Smooth muscle cell of trachea (primary cell): ENCODE measurements at places on chromosomes 7 and 10. TPM values are rescaled to one million over a fixed set of nuclear protein-coding genes. Genes with fewer than 3 reads are reported as not detected.

The LAMB1 gene
- total RNA-seq: 478 and 504 TPM in 2 replicates

The GRM3 gene
- not detected in 2 replicates for total RNA-seq

The SFMBT2 gene
- 1.7 and 5.2 TPM in 2 replicates for total RNA-seq

The FIS1 gene
- 130 and 262 TPM in 2 replicates for total RNA-seq

The TMEM270 gene
- total RNA-seq: 0.17 TPM in 1 of 2 replicates, not detected in the other

The TDRD1 gene
- 0.29 and 0.50 TPM in 2 replicates for total RNA-seq

The CALHM1 gene
- not detected in 2 replicates for total RNA-seq

The ZNF775 gene
- 5.1 and 10.6 TPM in 2 replicates for total RNA-seq

The MCU gene
- 46.1 and 49.0 TPM in 2 replicates for total RNA-seq

The FAM131B gene
- 3.9 and 13.2 TPM in 2 replicates for total RNA-seq

The SLC16A9 gene
- total RNA-seq: 0.33 and 1.9 TPM in 2 replicates

The PIP gene
- not detected in 2 replicates for total RNA-seq

The KCP gene
- total RNA-seq: under 0.01 and 0.66 TPM in 2 replicates

The TFPI2 gene
- total RNA-seq: 6.6 and 14.5 TPM in 2 replicates

The ZNF438 gene
- 5.1 and 5.3 TPM in 2 replicates for total RNA-seq

The NANOS1 gene
- total RNA-seq: 0.29 and 1.5 TPM in 2 replicates

The TMEM72 gene
- not detected in 2 replicates for total RNA-seq

The CHAT gene
- total RNA-seq: not detected in 2 replicates

The YKT6 gene
- 88.7 and 93.5 TPM in 2 replicates for total RNA-seq

The CAV2 gene
- 79.1 and 98.3 TPM in 2 replicates for total RNA-seq

The RTKN2 gene
- 0.33 and 1.3 TPM in 2 replicates for total RNA-seq

The SLC13A1 gene
- total RNA-seq: not detected in 2 replicates

The RAMP3 gene
- total RNA-seq: 0.58 and 1.8 TPM in 2 replicates

The AKR1C1 gene
- 528 and 638 TPM in 2 replicates for total RNA-seq

The DNAAF5 gene
- total RNA-seq: 20.2 and 23.2 TPM in 2 replicates

The AGAP6 gene
- 2.0 and 3.6 TPM in 2 replicates for total RNA-seq

The CLRN3 gene
- not detected in 2 replicates for total RNA-seq

The ASZ1 gene
- not detected in 2 replicates for total RNA-seq

The TAS2R40 gene
- not detected in 2 replicates for total RNA-seq
